ENCODE measurements at places on chromosomes 2 and 18. TPM values are rescaled to one million over a fixed set of nuclear protein-coding genes. Genes with fewer than 3 reads are reported as not detected.

GRCh38 chr2:30031184-30031583 is 109.8 kb upstream of the ALK start:
- no peak for DNase-seq

GRCh38 chr2:45497355-45497754 is 113.7 kb downstream of the SRBD1 start:
- DNase-seq = peak; percentile 4

DNA sequence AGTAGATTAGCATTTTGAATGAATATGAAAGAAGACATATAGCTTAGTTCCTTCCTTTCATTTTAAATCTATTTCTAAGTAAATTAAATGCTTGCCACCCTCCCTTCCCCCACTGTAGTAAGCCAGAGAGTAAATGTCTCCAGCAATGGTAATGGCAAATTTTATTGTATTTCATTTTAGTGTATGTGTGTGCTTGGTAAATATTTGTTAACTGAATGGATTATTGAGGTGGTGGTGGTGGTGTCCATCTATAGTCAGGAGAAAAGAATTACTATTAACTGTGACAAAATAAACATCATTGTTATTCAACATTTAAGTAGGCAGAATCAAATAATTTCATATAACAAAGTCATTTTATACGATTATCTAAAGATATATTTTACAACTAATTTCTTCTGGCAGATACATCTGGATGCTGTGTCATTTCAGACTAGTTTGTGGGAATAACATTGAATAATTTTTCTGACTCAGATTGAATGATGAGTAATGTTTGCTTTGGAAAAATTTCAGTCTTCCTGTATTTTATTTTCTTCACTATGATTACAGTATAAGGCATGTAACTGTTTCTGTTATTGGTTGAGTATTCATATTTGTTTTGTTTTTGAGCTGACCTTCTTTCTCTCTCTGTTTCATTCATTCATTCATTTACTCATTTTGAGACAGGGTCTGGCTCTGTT is 18.3 kb downstream of the ASXL3 start:
- DNase-seq = no peak

DNA sequence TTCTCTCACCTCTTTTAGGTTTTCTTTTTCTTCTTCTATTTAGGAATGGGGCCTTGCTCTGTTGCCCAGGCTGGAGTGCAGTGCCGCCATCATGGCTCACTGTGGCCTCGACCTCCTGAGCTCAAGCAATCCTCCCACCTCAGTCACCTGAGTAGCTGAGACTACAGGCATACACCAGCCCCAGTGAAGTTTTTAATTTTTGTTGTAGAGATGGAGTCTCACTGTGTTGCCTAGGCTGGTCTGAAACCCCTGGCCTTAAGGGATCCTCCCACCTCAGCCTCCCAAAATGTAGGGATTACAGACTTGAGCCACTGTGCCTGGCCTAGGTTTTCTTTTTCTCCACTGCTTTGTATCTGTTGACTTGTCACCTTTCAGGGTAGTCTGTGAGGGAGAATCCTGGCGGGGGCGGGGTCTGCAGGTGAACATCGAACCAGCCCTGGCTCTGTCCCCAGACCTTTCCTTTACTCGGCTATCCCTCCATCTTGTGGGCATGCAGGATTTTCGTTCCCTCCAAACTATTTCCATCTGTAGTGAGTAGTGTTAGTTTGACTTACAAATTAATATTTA is 21.7 kb downstream of the NCK2 start:
- no peak for DNase-seq

Gene CNRIP1
- polyA plus RNA-seq = 3.1 TPM
